Muscle of arm (tissue), 14 donors: ENCODE measurements at places on chromosomes 1 and 21.

DNA sequence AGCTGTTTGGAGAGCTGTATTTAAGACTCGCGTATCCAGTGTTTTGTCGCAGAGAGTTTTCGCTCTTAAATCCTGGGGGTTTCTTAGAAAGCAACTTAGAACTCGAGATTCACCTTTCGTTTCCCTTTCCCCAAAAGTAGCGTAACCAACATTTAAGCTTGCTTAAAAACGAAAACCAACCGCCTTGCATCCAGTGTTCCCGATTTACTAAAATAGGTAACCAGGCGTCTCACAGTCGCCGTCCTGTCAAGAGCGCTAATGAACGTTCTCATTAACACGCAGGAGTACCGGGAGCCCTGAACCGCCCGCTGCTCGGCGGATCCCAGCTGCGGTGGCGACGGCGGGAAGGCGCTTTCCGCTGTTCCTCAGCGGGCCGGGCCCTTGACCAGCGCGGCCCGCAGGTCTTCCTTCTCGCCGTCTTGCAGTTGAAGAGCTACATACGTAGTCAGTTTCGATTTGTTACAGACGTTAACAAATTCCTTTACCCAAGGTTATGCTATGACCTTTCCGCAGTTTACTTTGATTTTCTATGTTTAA lies 1.9 kb downstream of the OLIG1 start:
- no peak for DNase-seq

DNA sequence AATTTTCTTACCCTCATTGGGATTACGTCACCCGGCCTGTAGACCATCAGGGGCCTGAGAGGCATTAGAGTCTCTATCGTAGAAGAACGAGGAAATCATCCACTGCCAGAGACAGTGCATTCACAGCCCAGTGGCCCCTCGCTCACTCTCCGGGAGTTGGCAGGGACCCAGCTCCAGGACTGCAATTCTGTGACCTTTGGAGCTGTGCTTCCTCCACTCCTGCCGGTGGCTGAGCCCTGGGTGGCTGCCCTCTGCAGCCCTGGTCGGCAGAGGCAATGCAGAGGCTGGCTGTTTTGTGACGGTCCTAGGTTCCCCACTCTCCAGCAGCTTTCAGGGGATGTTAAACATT lies 12.7 kb downstream of the SLC37A1 start:
- DNase-seq = no peak

GRCh38 chr1:51679435-51679834 lies 62.5 kb downstream of the OSBPL9 start:
- DNase-seq = no peak

- DNase-seq = no peak
Measured at GRCh38 chr21:45912611-45913417, 68.8 kb upstream of the COL6A1 start.

DNA sequence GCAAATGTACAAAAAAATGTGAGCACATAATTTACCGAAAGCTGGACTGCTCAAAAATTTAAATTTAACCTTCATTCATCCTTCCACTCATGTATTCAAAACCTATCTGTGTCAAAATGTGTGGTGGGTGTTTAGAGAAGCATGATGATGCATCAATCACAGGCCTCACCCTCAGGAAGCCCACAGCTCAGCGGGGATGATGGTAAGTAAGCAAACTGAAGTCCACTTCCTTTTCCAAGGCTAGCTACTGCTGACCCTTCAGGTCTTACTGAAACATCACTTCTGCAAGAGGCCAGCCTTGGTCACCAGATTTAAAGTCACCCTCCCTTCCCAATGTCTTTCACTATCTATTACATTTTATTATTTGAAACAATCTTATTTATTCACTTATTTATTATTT lies 254.5 kb downstream of the DNM3 start:
- DNase-seq = no peak

- DNase-seq = peak; percentile 25
Measured at GRCh38 chr1:97013941-97014340, 292.4 kb downstream of the PTBP2 start.
